CD4-positive, alpha-beta T cell treated with Interferon alpha-2 for 1 hour (primary cell): ENCODE measurements at places on chromosomes 5 and 9.

DNA sequence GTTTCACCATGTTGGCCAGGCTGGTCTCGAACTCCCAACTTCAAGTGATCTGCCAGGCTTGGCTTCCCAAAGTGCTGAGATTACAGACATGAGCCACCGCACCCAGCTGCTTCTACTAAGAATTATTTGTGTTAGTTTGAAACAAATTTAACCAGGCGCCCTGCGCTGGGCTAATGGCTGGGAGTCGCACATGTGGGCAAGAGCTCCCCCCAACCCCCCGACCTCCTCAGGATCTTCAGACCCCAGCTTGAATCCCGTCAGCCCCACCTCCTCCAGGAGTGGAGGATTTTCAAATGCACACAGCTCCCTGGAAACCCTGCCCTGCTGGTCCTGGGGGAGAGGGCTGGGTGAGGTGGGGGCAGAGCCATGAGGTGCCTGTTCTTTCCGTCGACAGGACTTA, 21.2 kb upstream of the SLC12A7 start:
- no peak for DNase-seq

- DNase-seq: no peak
Measured at GRCh38 chr5:178353461-178353860, 120.9 kb upstream of the PHYKPL start.

DNA sequence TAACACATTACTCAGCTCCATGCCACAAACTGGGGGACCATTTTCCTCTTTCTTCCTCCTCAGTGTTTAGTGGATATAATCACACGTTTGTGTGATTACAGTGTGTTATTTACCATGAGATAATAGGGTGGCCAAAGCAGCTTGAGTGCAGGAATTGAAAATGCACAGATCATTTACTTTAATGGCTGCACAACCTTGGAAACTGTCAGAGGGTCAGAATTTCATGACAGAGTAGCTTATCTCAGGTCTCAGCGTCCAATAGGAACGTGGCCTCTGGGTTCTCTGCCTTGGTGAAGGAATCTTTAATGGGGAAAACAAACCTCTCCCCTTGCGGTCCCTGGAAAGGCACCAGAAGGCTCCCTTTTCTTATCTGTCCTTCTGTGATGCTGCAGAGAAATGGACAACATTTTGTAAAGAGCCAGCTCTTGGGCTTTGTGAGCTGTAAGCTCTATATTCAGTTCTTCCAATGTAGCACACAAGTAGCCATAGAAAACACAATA, 87.4 kb upstream of the CD180 start:
- no peak for DNase-seq

GRCh38 chr9:127479507-127480081, 28.3 kb downstream of the LRSAM1 start:
- DNase-seq: no peak

GRCh38 chr5:135053278-135053677, 19.2 kb upstream of the PITX1 start:
- DNase-seq: no peak

DNA sequence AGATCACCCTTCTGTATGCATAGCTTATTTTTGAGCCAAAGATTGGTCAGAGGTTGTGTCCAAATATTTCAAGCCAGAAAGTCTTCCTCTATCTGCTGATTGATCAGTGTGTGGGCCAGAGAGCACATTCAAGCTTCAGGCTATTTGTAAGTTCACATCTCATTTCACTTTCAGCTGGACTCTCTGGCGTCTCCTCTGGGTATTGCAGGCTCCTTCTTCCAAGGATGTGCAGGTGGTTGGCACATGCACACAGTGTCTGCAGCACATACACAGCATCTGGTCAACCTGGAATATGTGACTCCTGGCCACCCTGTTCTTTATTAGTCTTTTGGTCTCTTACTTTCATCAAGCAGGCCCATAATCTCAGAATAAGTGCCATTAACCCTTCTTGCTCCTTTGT, 516.1 kb downstream of the ANXA1 start:
- no peak for DNase-seq

- DNase-seq: peak; percentile 29
Measured at GRCh38 chr5:124034963-124035362, 523.0 kb downstream of the CSNK1G3 start.

- DNase-seq: no peak
Measured at GRCh38 chr5:23139338-23140171, 286.4 kb upstream of the CDH12 start.

- DNase-seq: no peak
Measured at GRCh38 chr9:123947326-123947725, 17.4 kb upstream of the DENND1A start.

DNA sequence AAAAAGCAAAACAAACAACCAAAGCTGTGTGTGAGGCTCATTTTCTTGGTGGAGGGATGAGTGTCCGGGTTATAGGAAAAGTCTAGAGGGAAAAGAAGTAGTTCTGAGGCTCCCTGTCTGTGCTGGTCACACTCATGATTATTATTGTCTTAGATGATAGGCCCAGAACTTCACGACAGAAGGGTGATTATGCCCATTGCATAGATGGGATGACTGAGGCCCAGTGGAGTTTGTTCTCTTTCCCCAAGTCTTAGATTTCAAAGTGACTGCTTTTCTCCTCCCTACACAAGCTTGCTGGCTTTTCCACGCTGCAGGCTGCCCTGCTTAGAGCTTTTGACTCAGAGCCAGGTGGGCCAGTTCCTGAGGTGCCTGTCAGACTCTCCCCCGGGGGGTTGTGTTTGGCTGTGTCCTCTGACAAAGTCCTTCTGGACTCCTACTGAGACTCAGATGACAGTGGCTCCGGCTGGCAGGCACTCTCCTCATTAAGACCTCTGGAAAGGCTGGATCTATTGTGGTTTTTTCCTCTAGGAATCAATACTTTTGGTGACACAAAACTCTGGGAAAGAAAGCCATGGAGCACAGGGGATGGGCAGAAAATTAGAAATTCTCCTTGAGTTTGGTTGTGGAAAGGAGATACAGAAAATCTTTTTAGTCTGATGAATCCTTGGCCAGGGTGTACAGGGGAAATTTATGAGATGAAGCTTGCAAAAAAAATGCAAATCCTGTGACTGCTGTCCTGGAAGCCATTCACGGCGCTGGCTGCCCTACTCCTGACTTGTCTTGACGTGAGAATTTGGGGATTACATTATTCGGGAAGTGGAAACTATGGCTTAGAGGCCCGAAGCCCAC, 120.9 kb downstream of the NSG2 start:
- no peak for DNase-seq

DNA sequence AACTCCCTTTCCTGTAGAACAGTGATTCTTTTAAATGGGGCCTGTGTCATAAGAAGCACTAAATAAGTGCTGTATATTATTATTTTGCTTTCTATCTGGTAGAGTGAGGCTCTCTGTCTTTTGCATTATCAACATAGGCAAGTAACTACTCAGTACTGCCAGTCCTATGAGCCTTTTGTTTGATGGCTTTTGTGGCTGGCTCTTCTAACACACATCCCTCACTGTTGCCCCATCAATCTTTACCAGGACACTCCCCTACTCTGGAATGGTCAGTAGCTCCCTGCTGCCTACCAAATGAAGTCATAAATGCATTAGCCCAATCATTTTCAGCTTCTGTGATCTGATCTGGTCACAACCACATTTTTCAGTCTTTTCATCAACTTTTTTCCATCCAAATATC, 137.6 kb downstream of the INSYN2B start:
- no peak for DNase-seq

DNA sequence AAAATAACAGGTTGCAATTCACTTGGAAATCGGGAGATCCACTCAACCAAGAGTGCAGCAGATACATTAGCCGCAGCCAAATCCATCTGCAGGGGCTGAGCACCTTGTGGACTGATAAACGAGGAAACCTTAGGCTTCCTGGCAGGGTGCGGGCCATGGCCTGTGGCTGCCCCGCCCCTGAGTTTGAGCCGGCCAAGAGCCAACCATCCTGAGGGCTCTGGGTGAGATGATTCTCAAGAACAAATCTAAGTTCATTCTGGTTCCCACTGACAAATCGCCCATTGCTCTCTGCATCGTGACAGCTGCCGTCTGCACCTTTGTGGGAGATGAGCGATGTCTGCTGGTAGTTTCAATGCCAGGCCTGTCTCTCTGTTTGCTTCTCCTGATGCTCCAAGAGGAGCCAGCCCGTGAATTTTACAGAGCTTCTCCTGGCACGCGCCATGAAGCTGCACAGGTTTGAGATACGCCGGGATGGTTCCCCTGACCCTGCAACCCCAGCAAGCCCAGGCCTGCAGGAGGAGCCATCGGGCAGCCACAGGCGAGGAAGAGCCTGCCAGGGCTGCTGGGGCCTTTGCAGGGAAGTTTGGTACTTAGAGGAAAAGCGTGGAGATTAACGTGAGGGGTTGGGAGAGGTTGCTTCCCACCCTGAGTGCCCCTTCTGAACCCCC, 154.0 kb downstream of the OLFM1 start:
- no peak for DNase-seq

DNA sequence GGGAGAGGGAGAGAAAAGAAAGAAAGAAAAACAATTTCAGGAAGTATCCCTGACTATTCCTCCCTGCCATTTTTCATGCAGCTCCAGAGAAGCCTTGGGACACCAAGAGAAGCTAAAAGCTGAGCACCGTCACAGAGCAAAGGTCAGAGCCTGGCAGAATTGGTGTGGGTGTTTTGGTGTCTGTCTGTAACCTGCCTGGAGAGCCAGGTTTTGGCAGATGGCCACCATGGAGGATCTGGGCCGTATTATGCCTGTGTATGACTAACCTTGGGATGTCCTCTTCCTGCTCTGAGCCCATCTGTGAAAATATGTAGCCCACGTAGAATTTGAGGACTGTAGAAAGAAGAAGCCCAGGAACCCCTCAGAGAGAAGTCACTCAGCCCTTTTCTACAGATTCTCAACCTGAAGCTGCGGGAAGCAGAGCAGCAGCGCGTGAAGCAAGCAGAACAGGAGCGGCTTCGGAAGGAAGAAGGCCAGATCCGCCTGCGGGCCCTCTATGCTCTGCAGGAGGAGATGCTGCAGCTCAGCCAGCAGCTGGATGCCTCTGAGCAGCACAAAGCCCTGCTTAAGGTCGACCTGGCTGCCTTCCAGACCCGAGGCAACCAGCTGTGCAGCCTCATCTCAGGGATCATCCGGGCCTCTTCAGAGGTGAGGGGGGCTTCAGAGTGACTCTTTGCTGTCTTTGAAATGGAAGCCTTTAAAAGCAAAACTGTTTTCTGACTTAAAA, 18.8 kb downstream of the GLE1 start:
- DNase-seq: no peak

DNA sequence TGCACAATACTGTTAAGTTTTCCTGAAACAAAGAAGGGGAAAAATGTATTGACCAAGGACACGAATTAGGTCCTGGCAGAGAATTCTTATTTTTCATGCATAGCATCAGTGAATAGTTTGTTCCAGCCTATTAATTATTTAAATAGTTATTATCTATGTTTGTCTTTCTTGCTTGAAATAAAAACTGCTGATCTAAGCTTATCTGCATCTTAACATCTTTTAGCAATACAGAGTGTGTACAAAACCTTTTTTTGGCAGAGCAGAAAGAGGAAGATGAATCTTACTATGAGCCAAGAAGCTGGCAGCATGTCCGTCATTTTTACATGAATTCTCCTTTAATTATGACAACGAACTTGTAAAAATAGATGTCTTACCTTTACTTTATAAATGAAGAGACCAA, 23.3 kb upstream of the PLPPR1 start:
- DNase-seq: no peak

- DNase-seq: no peak
Measured at GRCh38 chr9:37617161-37617560, 24.8 kb upstream of the TOMM5 start.

GRCh38 chr5:181043285-181044092, 3.4 kb downstream of the BTNL9 start:
- no peak for DNase-seq

- DNase-seq: no peak
Measured at GRCh38 chr5:124761010-124761409, 14.6 kb upstream of the ZNF608 start.

DNA sequence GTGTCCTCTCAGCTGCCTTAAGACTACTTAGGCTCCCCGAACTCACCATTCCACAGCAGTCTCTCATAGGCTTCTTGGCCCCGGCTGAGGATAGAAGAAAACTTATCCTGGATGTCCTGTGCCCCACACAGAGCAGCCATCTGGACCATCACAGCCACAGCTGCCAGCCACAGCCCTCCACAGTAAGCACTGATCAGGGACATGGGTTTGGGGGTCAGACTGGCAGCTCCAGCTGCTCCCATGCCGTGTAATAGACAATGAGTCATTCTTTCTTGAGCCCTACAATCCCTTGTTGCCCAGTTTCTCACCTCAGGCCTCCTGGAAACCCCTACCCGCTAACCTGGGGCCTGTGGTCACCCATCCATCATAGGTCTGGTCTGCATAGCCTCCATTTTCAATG, 5.7 kb downstream of the CREB3 start:
- no peak for DNase-seq

DNA sequence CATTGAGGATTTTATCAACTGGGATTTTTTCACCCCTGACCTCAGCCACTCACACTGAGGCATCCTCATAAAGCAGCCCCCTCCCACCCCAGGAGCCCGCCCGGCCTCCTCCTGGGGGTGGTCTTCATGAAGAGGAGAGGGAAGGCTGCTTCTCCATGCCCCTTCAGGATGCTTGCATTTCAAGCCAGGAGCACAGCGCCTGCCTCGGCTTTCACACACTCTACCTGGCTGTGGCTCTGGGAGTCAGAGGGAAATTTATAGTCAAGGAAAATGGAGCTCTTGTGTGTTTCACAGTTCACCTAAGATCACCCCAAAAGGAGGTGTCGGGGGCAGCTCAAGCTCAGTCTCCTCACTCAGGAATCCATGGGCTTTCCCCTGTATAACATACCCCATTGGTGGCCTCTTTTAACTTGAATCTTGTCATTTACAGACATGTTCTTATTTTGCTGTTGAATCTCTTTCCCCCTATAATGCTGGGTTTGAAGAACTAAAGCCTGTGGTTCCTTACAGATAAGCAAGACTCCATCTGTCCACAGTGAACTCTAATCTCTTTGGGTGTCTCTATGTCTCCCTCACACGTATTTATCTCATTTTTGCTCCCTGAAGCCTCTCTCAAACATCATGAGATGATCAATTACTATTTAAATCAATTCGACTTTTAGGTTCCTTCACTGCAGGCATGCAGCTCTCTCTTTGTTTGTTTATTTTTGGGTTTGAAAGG, 22.6 kb upstream of the IQGAP2 start:
- DNase-seq: no peak
